ENCODE measurements at places on chromosomes 11 and 22.

DNA sequence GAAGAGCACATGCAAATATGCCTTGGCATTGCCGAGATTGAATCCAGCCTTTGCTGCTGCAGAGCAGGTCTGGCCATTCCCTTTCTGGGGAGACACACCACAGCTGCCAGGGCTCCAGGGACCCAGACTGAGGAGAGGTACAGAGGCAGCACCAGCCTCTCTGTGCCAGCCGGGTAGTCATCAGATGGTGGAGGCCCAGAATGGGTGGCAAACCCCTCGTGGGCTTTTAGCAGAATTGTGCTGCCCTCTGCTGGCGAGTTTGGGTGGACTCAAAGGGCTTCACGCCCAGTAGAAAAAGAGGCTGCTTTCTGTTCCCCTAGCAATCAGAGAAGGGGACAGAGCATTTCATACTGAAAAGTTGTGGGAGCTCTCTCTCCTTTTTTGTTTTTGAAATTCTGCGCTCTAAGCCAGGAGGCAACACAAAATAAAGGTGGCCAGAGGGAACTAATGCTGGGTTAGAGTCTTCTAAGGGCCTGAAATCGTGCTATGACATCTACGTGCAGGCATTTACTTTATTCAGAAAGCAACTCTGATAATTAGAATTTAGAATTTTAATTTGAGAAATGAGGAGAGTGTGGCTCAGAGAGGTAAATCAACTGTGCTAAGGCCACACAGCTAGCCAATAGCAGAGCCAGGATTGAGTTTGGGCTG is 158.8 kb upstream of the NAV2 start:
- peak; percentile 37 for DNase-seq

- no peak for DNase-seq
Measured at GRCh38 chr11:34928960-34929680, 12.7 kb downstream of the PDHX start.

DNA sequence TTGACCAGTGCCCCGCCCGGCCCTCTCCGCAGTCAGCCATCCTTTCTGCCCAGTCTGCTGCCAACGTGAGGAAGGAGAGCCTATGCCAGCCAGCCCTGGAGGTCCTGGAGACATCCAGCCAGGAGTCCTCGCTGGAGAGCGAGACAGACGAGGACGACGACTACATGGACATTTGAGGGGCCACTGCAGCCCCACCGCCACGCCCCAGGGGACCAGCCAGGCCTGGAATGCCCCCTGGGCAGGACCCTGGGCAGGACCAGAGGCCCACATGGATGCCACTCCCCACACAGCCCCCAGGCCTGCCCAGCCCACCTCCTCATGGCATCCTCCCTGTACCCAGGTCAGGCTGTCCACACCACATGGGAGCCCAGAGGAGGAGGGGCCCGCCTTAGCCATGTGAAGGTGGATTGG is 3.3 kb upstream of the SUSD2 start:
- no peak for DNase-seq

DNA sequence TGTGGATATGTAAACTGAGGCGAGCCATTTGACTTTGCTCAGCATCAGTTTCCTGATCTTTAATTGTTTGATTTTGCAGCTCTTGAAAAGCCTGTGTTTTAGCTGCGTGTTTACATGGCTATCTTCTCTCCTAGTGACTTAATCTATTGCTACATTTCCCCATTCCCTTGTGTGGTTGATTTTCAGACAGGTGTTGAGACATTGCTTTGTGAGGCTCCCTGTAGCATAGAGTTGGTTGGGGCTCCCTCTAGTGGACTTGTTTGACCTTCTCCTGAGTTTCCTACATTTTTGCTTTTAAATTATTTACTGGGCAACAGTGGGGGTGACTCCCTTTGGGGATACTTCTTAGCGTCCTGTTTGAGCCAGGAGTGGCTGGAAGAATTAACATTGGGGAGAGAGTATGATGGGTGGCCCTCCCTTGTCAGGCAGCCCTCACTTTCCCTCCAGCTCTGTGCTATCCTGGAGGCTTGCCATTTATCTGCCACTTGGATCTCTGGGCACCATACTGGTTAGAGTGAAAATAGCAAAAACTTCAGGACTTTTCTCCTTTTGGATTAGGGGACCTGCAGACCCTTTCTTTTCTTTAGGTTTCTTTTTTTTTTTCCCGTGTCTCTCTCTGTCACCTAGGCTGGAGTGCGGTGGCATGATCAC is 9.2 kb upstream of the CBL start:
- peak; percentile 55 for DNase-seq

GRCh38 chr11:116513894-116514293 is 258.9 kb downstream of the BUD13 start:
- DNase-seq = no peak
